ENCODE measurements at places on chromosomes 1 and 21. TPM values are rescaled to one million over a fixed set of nuclear protein-coding genes. Genes with fewer than 3 reads are reported as not detected.

Gene CSMD2
- 11.8 TPM for total RNA-seq

Gene FDPS
- total RNA-seq = 203 TPM

Gene CRTC2
- total RNA-seq = 11.4 TPM

Gene TDRD10
- total RNA-seq = not detected

Gene LCE1C
- not detected for total RNA-seq

DNA sequence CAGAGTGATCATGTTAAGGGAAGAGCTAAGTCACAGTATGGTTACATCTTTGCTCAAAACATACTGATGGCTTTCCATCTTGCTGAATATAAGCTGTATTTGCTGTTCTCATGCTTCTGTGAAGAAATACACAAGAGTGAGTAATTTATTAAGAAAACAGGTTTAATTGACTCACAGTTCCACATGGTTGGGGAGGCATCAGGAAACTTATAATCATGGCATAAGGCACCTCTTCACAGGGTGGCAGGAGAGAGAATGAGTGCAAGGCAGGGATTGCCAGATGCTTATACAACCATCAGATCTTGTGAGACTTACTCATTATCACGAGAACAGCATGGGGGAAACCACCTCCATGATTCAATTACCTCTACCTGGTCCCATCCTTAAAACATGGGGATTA, 24.4 kb upstream of the RGS5 start:
- DNase-seq = no peak

GRCh38 chr21:20592463-20592862, 405.7 kb upstream of the NCAM2 start:
- no peak for DNase-seq

GRCh38 chr1:205255941-205256780, 28.4 kb downstream of the TMCC2 start:
- DNase-seq = peak; percentile 79

GRCh38 chr1:215064327-215064726, 18.2 kb upstream of the KCNK2 start:
- no peak for DNase-seq

DNA sequence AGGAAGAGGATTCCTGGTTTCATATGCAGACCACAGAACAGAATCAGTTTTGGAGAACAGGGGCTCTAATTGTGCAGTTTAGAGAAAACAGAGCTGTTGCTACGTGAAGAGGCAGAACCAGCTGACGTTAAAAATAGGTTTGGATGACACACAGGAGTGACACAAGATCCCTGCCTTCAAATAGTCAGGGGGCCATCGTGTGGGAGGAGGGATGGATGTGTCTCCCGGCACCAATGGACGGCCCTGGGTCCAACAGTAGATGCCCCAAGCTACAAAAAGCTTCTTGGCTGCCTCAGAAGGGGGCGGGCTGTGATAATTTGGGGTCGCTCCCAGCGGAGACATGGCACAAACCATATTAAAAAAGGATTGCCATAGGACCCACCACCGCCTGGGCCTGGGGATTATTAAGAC, 87.8 kb downstream of the MRPL37 start:
- no peak for DNase-seq

GRCh38 chr1:11151826-11152612, 37.1 kb upstream of the ANGPTL7 start:
- no peak for DNase-seq

GRCh38 chr1:65998763-65999583, 206.3 kb downstream of the PDE4B start:
- DNase-seq = no peak

DNA sequence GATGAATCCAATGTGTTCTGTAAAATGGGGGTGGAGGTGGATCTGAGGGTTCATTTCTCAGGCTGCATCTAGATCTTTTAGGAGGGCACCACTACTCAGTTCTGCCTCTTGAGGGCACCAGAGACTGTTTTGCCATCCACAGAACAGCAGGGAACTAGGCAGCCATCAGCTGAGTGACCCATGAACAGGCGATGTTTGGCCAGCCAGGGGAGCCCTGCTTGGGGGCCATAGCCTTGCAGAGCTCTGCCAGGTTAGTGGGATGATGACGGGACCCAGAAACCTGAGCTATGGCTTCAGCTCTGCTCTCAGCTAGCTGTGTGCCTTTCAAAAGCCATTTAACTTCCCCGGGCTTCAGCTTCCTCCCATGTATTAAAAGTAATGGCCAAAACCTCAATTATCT, 13.4 kb upstream of the NOS1AP start:
- peak; percentile 77 for DNase-seq

- DNase-seq = peak; percentile 47
Observed at GRCh38 chr1:228101994-228102790, 933 bp downstream of the C1orf35 start.
